Umbilical cord (tissue), 2 donors: ENCODE measurements at places on chromosomes 2 and 18. TPM values are rescaled to one million over a fixed set of nuclear protein-coding genes. Genes with fewer than 3 reads are reported as not detected.

The SERPINB5 gene
- 49.4 TPM for total RNA-seq

The GATA6 gene
- 53.0 TPM for total RNA-seq

The GBX2 gene
- total RNA-seq: 6.7 TPM

The MAL gene
- total RNA-seq: 3.6 TPM

- DNase-seq: no peak
Observed at GRCh38 chr2:54952425-54952824, 97.8 kb downstream of the RTN4 start.

DNA sequence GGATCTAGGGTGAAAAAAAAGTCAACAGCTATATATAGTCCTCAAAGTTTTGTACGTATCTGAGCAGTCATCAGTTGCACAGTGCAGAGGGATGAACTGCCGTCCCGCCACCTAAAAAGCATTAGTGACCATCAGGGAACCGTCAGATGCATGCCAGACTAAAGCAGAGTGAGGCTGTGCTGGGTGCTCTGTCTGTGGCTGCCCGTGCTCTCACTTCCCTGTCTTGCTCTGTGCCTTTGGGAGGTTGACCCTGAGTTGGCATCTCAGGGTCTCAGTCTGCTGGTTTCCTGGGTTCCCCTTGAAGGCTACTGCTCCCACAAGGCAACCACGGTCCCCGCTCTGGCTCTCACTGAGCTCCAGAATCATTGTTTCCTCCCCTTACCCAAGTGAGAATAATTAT lies 11.1 kb downstream of the CLUL1 start:
- no peak for DNase-seq

- DNase-seq: no peak
Observed at GRCh38 chr2:64753399-64753798, 99.7 kb upstream of the SERTAD2 start.

DNA sequence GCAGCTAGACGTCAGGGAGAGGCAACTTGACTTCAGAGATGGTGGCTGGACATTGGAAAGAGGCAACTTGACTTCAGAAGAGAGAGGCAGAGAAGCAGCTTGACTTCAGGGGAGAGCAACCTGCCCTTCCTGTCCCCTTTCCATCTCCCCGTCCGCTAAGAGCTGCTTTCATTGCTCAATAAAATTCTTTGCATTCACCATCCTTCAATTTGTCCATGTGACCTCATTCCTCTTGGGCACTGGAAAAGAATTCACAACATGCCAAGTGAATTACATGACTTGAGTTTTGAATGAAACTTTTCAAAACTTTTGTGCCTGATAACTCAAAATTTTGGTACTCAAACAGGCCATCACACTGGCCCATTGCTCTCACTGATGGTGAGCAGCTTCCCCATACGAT lies 158.9 kb downstream of the DPP4 start:
- DNase-seq: no peak

DNA sequence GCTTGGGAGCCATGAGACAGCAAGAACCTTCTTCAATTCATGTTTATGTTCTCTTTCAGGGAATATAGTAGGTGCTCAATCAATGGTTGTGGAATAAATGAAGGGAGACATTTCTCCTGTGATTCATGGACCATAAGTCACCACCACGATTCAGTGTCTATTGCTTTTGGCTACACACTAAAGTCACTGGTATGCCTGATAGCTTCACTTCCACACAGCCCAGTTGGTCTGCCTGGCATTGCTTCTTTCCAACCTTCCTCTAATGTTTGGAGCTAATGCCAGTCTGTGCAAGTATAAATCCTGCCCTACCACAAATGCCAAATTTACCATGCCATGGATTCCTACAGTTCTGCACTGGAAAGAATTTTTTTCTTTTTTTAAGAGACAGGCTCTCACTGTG lies 1.3 kb upstream of the CXCR1 start:
- no peak for DNase-seq

- no peak for DNase-seq
Observed at GRCh38 chr18:45361125-45361851, 254.0 kb upstream of the SLC14A2 start.

DNA sequence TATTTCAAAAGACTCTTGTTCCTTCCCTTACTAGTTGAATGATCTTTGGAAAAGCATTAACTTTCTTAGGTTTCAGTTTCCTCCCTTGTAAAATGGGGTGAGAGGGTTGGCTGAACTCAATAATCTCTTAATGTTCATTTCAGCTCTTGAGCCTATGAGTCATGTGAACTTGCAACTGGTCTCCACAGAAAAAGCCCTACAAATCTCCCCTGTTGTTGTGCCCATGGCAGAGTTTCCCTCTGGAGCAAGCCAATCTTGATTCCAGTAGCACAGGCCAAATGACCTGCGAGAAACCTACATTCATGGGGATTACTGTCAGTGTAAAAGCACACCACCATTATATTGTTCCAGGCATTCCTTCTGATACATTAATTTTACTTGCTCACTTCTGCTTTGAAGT lies 388.9 kb downstream of the ALK start:
- DNase-seq: peak; percentile 83

- DNase-seq: no peak
Observed at GRCh38 chr2:239955989-239956817, 68.9 kb downstream of the NDUFA10 start.

GRCh38 chr18:46756025-46756558 lies 761 bp downstream of the ST8SIA5 start:
- no peak for DNase-seq

GRCh38 chr2:102737431-102737830 lies 24.4 kb upstream of the TMEM182 start:
- DNase-seq: no peak

DNA sequence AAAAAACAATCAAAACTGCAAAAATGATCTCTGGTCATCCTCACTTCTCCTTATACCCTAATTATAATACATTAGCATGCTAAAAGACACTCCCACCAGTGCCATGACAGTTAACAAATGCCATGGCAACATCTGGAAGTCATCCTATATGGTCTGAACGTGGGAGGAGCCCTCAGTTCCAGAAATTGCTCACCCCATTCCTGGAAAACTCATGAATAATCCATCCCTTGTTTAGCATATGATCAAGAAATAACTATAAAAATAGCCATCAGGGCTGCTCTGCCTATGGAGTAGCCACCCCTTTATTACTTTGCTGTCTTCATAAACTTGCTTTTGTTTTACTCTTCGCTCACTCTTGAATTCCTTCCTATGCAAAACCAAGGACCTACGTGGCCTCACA lies 5.7 kb upstream of the C2orf80 start:
- DNase-seq: no peak

DNA sequence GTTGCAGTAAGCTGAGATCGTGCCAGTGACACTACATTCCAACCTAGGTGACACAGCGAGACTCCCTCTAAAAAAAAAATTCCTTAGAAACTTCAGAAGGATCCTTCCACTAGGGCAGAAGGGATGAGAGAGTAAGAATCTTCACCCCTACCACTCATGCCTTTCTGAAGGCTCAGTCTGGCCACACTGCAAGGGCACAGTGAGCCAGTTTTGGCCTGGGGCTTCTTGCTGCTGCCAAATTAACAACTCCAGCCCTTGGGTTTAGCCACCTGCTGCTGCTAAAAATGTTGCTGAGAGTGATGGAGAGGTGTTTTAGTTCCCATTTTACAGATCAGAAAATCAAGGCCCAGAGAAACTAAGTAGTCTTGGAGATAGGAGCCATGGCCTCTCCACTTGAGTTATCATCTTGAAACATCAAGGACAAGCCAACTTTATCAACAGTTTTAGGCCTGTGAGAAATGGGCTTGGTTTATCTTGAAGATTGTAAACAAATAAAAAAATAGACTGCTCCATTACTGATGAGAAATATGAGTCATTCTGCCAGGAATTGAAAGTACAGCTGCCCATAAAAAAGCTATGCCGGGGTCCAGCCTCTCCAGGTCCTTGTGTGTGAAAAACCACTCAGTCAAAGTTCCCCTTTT lies 31.9 kb upstream of the CASP8 start:
- no peak for DNase-seq

DNA sequence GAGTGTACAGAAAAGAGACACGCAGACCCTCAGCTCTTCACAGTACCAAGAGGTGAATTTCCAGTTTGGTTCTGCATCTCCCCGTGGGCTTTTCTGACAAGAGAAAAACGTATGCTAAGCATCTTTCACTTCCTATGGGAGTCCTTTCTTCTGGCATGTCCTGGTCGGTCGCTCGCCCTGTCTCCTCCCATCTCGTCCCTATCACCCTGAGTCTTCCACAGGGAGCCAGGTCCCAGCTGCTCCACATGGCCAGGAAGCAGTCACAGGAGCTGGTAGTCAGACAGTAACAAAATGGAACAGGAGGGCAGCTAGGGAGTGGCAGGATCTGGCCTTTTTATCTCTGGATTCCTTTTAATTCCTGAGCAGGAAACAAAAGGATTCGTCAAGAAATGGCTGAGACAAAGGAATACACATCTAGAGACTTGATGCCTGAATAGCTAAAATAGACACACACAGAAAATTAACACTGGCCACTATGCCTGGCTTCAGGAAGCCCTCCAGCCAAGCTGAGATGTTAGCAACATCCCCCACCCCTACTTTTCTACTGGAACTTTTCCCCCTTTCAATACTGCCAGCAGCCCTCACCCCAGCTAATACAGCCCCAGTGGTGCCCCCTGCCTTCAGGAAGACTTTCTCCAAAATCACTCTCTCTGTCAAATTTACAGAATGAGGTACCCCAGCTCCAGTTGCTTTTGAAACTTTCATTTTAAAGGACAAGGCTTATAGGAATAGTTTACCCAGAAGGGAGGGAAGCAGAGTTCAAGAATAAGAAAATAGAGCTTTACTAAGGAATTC lies 136.1 kb downstream of the DNER start:
- no peak for DNase-seq

- DNase-seq: no peak
Observed at GRCh38 chr18:44796429-44797428, 116.0 kb downstream of the SETBP1 start.

- no peak for DNase-seq
Observed at GRCh38 chr2:125837128-125837527, 818.8 kb upstream of the GYPC start.

DNA sequence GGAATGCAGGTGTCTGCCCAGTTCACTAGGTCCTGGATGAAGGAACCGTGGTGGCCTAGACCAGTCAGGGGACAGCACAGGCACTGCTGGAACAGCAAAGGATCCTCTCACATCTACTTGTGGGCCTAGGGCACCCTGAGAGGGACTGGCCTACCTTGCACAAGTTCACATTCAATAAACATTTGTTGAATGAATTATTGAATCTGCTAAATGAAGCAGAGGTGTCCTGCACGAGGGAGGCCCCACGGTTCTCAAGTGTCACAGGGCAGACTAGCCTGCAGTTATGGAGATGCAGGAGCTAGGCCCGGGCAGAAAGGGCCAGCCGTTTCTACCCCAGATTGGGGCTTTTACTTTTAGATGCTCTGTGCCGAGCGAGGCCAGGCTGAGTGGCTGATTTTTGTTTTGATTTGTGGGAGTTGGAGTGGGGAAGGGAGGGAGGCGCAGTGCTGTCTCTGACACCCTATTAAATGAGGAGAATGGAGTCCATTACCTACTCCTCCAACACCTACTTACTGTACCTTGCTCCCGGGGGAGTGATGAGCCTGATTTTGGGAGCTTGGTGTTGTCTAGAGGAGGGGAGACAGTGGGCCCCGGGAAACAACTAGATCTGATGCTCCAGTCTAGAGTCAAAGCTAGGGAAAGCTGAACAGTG lies 18.4 kb downstream of the SH2D6 start:
- DNase-seq: no peak

DNA sequence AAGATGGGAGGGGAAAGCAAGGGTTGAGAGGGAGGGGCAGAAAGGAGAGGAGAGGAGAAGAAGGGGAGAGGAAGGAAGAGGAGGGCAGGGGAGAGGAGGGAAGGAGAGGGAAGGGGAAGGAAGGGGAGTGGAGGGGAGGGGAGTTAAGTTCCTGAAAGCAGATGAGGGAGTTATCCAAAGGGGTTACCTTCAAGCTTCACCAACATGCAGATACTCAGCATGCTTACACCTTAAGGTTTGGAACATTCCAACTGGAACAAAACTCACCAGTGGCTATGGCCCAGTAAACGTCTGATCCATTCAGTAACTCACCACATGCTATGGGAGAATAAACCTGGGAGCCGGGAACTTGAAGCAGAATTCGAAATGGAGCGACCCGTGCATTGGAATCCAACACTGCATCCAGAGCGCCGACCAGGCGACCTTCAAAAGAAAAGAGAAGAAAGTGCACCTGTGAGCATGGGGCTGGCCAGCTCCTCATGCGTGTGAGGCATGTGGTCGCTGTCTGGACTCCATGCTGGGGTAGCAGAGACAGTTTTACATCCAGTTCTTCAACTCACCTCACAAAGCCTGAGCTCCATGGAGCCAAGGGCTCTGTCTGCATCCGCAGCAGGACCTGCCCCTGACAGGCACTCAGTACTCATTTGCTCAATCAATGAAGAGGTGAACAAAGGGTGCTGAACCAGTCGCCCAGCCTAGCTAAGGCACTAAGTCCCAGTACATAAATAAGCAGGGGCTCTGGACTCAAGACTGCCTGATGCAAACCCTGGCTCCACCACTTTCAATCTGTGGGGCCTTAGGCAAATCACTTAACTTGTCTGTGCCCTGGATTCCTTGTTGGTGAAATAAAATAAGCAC lies 61.0 kb downstream of the TBC1D8 start:
- DNase-seq: no peak

DNA sequence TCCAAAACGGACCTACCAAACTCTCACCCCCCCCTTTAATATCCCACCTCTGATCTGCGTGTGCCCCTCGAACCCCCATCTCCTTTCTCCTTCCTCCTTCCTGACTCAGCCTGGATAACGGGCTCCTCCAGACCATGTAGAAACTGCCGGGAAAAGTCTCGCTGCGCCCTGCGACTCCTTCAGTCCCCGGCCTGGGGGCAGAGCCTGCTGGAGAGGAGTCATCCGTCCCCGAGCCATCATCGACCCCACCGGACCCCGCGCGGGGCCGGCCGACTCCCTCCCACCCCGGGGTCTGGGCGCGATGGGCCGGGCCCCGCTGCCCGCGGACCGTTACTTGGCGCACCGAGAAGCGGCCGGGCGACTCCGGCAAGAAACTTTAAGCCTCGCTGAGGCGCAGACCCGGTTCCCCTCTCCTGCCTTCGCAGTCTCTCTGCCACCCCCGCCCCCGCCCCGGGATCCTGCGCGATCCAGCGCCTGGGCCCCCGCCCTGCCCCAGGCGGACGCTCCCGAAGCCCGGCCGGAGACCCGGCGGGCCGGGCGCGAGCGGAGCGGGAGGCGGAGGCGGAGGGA lies 3.4 kb downstream of the ZEB2 start:
- peak; percentile 34 for DNase-seq
